Glomerular endothelial cell (primary cell): ENCODE measurements at places on chromosomes 11 and 22. TPM values are rescaled to one million over a fixed set of nuclear protein-coding genes. Genes with fewer than 3 reads are reported as not detected.

The GAL3ST3 gene
- 0.23 TPM in 1 of 2 replicates, not detected in the other for total RNA-seq

The OR51Q1 gene
- not detected in 2 replicates for total RNA-seq

The CARD16 gene
- 54.7 and 116 TPM in 2 replicates for total RNA-seq

The MRPL17 gene
- total RNA-seq = 68.9 and 76.8 TPM in 2 replicates

The MTA2 gene
- total RNA-seq = 143 and 154 TPM in 2 replicates

The OR10S1 gene
- total RNA-seq = not detected in 2 replicates

The SYT7 gene
- 0.53 and 1.3 TPM in 2 replicates for total RNA-seq

The PKP3 gene
- 0.41 and 1.9 TPM in 2 replicates for total RNA-seq

The CLTCL1 gene
- total RNA-seq = 2.1 and 7.8 TPM in 2 replicates

The UBQLN3 gene
- total RNA-seq = not detected in 2 replicates

The CHRM4 gene
- total RNA-seq = 0.12 TPM in 1 of 2 replicates, not detected in the other

The MRGPRE gene
- not detected in 2 replicates for total RNA-seq

The SLC17A6 gene
- total RNA-seq = not detected in 2 replicates

The ZC3H12C gene
- total RNA-seq = 13.5 and 16.8 TPM in 2 replicates

The MS4A7 gene
- total RNA-seq = not detected in 2 replicates

The SESN3 gene
- total RNA-seq = 8.9 and 19.8 TPM in 2 replicates

The LARGE2 gene
- not detected in 2 replicates for total RNA-seq

The MS4A6E gene
- total RNA-seq = not detected in 2 replicates

The VPS26B gene
- 38.7 and 54.0 TPM in 2 replicates for total RNA-seq

The CDC42EP2 gene
- total RNA-seq = 48.0 and 56.5 TPM in 2 replicates

The P2RX6 gene
- 0.18 TPM in 1 of 2 replicates, not detected in the other for total RNA-seq

The FAM76B gene
- 5.5 and 17.9 TPM in 2 replicates for total RNA-seq

The LGR4 gene
- total RNA-seq = 16.7 and 17.6 TPM in 2 replicates
